ENCODE measurements at places on chromosomes 12 and 14. TPM values are rescaled to one million over a fixed set of nuclear protein-coding genes. Genes with fewer than 3 reads are reported as not detected.

DNA sequence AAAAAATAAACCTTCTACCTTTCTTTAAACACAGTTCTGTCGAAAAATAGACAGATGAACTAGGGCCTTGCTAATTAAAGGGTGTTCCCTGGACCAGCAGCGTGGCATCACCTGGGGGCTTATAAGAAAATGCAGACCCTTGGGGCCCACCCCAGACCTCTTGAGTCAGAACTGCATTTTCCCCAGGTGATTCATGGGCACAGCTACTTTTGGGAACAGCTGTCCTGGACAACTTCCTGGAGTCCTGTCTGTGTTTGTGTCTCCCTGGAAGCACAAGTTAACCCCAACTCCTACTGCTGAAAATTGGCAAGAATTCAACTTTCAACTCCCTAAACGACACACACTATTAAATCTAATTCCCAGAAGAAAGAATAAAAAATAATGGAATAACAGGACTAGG lies 17.8 kb downstream of the FBLN5 start:
- H3K4me3 ChIP-seq, result no peak overlapping the region
- no peak overlapping the region for H3K27ac ChIP-seq
- no peaks in the 10 kb centered on the region for H3K36me3 ChIP-seq
- no peak for DNase-seq
- no peaks in the 10 kb centered on the region for H3K27me3 ChIP-seq
- H3K4me1 ChIP-seq, result no peaks in the 10 kb centered on the region

DNA sequence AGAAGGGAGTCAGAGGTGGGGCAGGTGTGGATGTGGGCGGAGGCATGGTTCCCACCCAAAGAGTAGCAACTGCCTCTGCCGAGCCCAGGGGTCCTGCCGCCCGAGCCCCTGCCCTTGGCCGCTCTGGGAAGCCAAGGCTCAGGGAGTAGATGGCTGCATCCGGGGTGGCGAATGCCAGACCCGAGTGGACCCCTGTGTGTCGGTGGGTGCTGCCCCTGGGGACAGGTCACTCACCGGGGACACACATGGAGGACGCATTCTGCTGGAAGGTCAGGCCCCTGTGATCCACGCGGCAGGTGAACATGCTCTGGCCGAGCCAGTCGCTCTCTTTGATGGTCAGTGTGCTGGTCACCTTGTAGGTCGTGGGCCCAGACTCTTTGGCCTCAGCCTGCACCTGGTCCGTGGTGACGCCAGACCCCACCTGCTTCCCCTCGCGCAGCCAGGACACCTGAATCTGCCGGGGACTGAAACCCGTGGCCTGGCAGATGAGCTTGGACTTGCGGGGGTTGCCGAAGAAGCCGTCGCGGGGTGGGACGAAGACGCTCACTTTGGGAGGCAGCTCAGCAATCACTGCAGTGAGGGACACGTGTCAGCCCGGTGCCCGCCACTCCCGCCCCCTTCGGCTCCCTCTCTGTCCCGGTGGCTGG lies 329.0 kb downstream of the TMEM121 start:
- no peak for DNase-seq
- peaks cover 21% of the 10 kb centered on the region for H3K36me3 ChIP-seq
- peak overlapping the region; percentile 74 for H3K27ac ChIP-seq
- peaks cover 51% of the 10 kb centered on the region for H3K4me1 ChIP-seq
- H3K27me3 ChIP-seq, result no peaks in the 10 kb centered on the region

GRCh38 chr12:32446316-32447119 lies 47.2 kb downstream of the FGD4 start:
- no peak overlapping the region for H3K4me3 ChIP-seq
- H3K27me3 ChIP-seq, result peaks cover 1% of the 10 kb centered on the region
- H3K36me3 ChIP-seq, result no peaks in the 10 kb centered on the region

The CLEC9A gene
- not detected for total RNA-seq

The CPNE6 gene
- not detected for total RNA-seq
